ENCODE measurements at places on chromosomes 3 and 15.

DNA sequence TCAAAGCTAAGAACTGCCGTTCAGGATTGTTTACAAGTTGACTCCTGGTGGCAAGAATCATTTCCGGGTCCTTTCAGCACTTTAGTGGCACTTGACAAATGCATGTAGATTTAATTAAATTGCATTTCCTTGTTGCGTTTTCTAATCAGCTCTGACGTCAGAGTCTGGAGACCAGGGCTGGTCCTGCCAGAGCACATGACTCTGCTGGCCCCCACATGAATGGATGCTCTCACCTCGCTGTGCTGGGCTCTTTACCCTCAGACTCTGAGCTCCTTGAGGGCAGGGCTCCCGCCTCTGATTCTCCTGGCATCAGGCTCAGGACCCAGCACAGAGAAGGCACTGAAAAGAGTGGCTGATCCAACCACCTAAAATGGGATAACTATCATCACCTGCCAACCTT, 69.4 kb downstream of the FEM1B start:
- DNase-seq: no peak

GRCh38 chr3:150635526-150635925, 32.4 kb downstream of the SELENOT start:
- DNase-seq: no peak

GRCh38 chr15:70486451-70487386, 276.6 kb downstream of the UACA start:
- peak; percentile 62 for DNase-seq

- no peak for DNase-seq
Measured at GRCh38 chr15:92707880-92708551, 52.4 kb upstream of the FAM174B start.

DNA sequence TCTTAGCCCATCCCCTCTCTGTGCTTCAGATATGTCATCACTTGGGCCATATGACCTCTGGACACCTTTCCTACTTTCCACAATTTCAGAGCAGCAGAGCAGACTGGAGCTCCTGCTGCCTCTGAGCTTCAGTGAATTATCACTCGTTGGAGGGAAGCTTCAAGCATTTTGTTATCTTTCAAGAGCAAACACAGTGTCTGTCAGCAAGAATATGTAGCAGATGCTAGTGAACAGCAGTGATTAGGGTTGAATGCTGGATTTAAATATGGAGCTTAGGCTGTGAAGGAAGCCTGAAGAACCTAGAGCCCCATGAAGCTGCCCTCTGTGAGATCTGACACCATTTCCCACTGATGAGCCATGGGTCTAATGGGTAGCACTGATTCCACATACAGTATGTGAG, 115.4 kb downstream of the UBE3A start:
- DNase-seq: no peak

DNA sequence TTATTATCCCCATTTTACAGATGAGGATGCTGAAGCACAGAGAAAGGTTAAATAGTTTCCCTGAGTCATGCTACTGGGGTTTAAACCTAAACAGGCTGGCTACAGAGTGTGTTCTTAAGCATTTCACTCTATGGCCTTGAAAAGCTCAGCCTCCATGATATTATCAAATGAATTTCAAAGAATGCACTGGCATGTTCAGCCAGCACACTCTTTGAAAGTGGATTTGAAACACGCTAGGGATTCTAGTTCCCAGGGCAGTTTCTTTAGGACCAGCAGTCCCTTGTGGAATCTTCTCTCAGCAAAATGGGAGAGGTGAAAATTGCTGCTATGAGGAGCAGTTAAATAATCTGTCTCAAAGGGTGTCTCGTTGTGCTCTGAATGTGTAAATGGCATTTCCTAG, 213.3 kb downstream of the EPHB1 start:
- DNase-seq: no peak

DNA sequence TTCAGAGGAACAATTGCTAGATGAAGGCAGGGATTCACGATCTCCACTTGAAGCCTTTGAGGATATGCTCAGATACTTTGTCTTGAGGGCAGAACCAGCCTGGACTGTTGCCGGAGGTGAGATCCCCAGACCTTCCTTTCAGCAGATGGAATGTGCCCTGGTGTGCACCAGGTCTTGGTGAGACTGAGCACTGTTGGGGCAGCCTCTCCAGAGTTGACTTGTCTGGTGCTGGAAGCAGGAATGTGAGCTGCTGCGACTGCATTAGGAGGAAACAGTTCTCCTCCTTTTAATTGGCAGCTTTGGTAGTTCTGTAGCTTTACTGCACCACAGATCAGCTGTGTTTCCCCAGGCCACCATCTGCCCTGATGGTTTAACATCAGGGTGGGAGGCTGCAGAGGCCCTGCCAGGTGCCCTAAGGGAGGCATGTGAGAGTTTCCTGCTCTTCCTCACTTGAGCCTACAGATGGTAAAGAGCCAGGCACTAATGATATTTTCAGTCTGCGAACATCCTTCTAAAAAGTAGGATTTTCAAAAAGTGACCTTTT, 58.5 kb downstream of the CTDSPL start:
- DNase-seq: no peak

- DNase-seq: no peak
Measured at GRCh38 chr15:75031848-75032247, 8.5 kb downstream of the PPCDC start.

- no peak for DNase-seq
Measured at GRCh38 chr15:82079736-82080135, 33.9 kb upstream of the MEX3B start.

- DNase-seq: no peak
Measured at GRCh38 chr3:103644450-103644849, 1209.6 kb downstream of the ZPLD1 start.

- no peak for DNase-seq
Measured at GRCh38 chr3:31173118-31173718, 278.8 kb upstream of the GADL1 start.

- DNase-seq: no peak
Measured at GRCh38 chr15:27730868-27731267, 368.2 kb downstream of the OCA2 start.

GRCh38 chr15:62403164-62403809, 238.2 kb upstream of the C2CD4B start:
- DNase-seq: no peak

- no peak for DNase-seq
Measured at GRCh38 chr3:150577855-150578254, 25.3 kb upstream of the SELENOT start.

DNA sequence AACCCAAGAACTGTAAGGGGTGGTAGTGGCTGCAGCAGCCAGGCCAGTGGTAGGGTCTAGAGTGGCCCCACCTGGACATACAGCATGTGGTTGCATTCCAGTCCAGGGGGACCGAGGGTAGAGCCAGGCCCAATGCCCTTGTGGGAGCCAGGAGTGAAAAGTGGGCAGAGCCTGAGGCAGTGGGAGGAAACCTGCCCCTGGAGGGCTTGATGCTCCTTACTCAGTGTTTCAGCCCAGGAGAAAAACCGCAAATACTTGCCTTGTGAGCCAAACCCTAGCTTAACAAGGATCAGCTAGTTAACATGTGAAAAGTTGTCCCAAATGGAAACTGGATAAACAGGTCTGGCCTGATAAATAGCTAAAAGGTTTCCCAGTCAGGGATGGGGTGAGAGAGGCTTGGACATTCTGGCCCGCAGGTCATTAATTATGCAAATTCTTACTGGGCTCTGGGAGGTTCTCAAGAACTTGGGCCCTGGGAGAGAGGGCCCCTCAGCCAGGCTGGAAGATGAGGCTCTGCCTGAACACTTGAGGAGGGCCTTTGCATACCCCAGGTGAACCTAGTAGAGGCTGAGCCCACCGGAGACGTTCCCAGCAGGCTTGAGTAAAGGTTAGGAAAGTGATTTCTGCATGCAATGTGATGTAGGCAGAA, 222.1 kb downstream of the THSD4 start:
- no peak for DNase-seq

DNA sequence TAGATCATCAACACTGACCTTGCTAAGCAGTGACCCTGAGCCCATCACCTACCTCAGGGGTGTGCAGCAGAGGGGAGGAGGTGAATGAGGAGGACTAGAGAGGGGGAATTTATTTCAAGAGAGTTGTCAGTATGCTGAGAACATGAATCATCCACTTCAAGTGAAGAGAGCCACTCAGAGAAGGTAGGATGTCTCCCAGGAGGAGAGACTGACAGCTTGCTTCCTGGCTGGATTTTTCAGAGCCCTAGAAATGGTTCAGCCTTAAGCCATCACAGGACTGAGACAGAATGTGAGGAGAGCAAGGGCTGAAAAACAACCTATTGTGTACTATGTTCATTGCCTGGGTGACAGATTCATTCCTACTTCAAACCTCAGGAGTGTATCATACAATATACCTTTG, 34.8 kb downstream of the CCNL1 start:
- no peak for DNase-seq

DNA sequence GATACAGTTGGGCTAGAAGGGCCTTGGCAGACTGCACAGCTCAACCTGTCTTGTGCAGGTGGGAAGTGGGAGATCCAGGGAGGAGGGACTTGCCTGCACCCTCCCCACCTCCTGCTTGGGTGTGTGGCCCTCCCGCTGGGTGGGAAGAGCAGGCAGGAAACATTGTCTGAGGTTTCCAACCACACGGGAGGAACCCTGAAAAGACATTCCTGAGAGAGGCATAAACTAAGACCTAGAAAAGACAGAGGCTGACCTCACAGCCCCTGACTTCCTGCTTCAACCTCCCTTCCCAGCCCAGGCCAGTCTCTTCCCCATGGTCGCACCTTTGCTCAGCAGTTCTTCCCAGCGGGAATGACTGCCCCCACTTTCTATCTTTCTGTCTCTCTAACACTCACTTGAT, 46.3 kb upstream of the INSYN1 start:
- no peak for DNase-seq

DNA sequence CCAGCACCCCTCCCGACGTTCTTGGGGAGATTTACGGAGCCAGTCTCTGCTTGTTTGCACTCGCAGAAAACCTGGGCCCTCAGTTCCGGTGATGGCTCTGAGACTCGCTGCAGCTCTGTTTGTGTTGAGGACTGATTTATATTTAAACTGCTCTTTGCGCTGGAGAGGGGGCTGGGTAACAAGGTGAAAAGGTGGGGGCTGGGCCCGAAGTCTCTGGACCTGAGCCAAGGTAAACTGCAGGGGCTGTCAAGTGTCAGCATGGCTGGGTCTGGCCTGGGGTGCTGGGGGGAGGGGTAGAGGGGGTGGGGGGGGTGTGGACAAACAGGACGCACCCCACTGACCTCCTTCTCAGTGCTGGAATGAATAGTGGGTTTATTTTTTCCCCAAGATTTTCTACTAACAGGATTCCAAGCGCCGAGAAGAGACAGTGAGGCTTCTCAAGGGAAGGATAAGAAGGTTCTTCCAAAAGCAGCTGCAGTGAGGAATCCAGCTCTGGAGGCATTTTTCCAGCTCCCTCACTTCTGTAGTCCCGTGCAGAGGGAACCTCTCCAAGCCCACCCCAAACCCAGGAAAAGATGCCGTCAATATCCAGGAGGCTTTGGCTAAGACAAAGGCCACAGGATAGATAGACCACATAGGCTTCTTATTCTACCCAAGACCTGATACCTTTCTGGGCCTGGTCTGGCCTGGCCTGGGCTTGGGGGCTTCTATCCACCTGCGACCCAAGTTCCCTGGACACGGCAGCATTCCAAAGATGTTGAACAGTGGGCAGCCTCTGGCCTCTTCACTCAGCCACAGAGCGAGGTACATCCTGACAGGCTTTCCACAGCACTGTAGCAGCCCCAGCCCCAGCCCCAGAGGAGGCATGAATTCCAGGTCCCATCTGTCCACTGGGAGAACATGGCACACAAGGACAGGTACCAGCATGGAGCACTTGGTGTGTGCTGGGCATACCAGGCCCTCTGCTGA, 938 bp upstream of the SLCO2A1 start:
- DNase-seq: no peak

GRCh38 chr3:38297947-38298711, 16.0 kb downstream of the SLC22A14 start:
- DNase-seq: no peak

- peak; percentile 66 for DNase-seq
Measured at GRCh38 chr15:90902840-90903732, at the start of gene MAN2A2. Gene MAN2A2, plus strand, starts transcription at chr15:90903302. Its CDS starts 906 bp downstream, at chr15:90904208.

- no peak for DNase-seq
Measured at GRCh38 chr3:83842511-83842910, 1116.3 kb upstream of the CADM2 start.

DNA sequence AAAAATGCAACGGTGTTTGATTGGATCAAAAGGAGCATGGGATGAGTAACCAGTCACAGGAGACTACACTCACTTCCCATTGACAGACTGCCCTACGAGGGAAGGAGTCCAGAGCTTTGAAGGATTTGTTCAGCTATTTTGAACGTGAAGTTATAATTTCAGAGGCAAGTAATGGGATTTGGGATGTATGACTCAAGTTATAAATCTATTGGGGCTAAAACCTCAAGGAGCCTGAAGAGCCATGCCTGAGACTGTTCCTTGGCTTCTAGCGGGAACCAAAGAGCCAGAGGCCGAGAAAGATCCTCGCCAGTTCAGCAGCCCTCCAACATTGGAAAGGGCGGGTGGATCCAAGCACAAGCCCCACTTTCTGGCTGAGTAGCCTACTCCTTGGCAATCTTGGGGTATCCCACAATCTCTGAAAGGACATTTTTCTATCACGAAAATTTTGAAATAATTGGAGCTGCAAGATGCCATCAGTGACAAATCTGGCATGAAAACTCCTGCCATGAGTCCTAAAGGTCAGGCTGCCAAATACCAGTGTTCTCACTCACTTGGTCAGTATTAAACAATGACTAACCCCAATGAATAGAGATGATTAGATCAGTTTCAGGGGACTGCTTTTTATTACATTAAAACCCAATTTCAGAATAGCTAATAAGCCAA, 48.6 kb upstream of the SLCO2A1 start:
- DNase-seq: no peak

- DNase-seq: no peak
Measured at GRCh38 chr3:193129607-193130006, 111.4 kb upstream of the PLAAT1 start.

DNA sequence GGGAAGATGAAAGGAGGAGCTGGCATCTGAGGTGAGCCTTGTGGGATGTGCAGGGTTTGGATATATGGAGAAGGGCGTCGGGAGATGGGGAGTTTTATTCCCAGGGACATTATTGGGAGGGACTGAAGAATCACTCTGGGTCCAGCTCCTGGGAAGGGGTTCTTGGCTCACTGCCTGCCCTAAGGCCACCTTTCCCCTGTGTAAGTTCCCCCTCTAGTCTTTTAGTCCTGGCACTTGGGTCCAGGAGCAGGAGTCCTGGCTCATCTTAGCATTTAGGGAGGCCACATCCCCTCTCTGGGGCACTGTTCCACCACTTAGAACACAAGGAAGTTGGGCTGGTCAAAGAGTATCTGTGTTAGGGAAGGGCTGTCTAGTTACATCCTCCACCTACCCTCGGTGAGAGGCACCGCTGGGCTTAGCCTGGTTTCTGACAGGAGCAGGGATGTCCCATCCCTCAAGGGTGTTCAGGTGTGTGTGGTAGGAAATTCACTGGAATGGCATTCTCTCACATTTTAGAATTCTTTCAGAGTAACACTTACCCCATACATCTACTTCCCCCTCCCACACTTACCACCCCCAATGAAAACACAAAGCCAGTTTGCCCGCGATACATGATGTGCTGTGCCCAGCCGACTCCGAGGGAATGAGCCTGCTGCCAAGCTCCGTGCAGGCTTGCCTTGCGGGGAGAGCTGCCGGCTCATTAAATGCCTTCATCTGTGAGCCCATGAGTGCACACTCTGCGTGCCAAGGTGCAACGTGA, 86.7 kb downstream of the FAM43A start:
- no peak for DNase-seq

- no peak for DNase-seq
Measured at GRCh38 chr3:40333416-40333815, 23.9 kb downstream of the EIF1B start.
